ENCODE measurements at places on chromosomes 1 and 21. TPM values are rescaled to one million over a fixed set of nuclear protein-coding genes. Genes with fewer than 3 reads are reported as not detected.

The DNAJC6 gene
- 13.0 TPM for total RNA-seq

The LYPLA2 gene
- total RNA-seq = 41.8 TPM

- DNase-seq = no peak
Observed at GRCh38 chr1:2650967-2651645, 18.3 kb upstream of the MMEL1 start.

- DNase-seq = no peak
Observed at GRCh38 chr1:179583771-179584320, 7.8 kb upstream of the TDRD5 start.

- DNase-seq = no peak
Observed at GRCh38 chr1:221104596-221104995, 225.4 kb downstream of the HLX start.

DNA sequence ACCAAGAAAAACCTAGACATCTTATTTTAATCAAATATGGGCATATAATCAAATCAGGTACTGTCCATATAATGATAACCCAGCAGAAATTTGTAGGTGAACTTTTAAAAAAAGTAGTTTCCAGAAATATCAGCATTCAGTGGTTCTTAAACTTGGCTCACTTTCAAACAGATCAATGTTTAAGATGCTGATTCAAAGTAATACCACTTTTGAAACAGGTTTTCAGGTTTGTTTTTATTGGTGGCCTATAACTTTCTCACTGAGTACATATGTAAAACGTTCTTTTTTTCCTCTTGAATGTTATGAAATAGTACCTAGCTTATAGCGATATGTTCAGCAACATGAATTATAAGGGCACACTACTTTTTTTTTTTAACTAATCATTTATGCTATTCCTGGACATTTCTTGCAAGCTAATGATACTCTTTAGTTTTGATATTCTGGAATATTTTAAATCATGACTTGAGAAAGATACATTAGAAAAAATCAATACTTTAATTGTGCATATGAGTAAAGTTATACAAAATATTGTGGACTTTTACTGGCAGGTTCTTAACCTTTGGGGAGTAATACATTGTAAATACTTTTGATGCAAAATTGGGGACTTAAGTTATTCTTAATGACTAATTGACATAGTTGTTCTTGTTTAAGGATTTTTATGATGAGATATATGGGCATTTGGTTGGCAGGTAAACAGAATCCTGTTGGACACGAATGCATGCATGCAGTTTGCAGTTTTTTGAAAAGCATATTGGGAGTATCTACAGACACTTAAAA is 3.0 kb downstream of the NFIA start:
- DNase-seq = no peak

- no peak for DNase-seq
Observed at GRCh38 chr1:25958465-25958864, 39.4 kb downstream of the PAFAH2 start.

DNA sequence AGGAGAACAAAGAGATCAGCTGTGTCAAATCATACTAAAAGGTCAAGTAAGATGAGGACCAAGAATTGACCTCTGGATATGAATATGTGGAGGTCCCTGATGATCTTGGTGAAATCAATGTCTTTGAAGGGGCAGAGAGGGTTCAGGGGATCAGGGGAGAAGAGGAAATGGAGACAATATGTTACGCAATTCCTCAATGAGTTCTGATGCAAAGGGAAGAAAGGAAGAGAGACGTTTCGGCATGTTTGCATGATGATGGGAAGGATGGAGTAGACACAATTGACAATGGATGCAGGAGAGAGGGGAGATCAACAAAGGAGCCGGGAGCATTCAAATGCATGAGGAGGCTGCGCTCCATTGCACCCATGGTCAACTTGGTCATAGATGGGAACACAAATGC is 36.0 kb upstream of the GUCA2B start:
- DNase-seq = no peak

GRCh38 chr1:153962088-153963029 is 978 bp downstream of the SLC39A1 start:
- DNase-seq = no peak

DNA sequence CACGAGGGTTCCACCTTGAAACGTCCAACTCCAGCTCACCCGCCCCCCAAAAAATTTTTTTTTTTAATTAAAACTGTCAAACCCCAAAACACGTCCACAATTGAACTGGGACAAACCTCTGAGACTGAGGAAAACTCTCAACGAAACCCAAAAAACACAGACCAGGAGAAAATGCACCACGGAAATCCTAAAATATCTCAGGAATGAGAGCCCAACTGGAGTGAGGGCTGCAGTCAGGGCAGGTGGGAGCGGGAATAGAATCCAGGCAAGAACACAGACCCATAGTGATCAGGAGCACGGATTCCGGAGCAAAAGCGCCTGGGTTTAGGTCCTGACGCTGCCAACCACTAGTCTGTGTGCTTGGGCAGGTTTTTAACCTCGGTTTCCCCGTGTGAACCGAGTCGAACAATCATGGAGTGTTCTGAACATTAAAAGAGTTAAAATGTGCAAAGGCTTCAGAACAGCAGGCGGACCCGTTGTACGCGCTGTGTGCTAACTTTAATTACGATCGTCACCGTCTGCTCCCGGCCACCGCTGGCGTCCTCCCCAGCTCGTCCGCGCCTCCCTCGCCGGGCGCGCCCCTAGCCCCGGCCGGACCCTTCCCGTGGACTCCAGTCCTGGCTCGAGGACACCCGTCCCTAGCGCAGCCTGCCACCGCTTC is 624 bp downstream of the ARHGAP29 start:
- DNase-seq = peak; percentile 70

- no peak for DNase-seq
Observed at GRCh38 chr1:202289009-202289408, 52.7 kb downstream of the UBE2T start.

GRCh38 chr1:95407886-95408291 is 173.9 kb downstream of the RWDD3 start:
- peak; percentile 64 for DNase-seq
